Esophagus squamous epithelium (tissue), 5 donors: ENCODE measurements at places on chromosomes 1 and 21. TPM values are rescaled to one million over a fixed set of nuclear protein-coding genes. Genes with fewer than 3 reads are reported as not detected.
A peak's percentile ranks its signal among the peaks of the same experiment; 100 is the strongest.

DNA sequence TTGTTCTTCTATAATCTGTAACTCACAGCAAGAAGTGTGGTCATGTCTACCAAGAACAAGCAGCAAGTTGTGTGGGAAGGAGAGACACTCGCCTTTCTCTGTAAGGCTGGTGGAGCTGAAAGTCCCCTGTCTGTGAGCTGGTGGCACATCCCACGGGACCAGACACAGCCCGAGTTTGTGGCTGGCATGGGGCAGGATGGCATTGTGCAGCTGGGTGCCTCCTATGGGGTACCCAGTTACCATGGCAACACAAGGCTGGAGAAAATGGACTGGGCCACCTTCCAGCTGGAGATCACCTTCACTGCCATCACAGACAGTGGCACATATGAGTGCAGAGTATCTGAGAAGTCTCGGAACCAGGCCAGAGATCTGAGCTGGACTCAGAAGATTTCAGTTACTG lies 15.5 kb downstream of the CD101 start:
- H3K4me3 ChIP-seq: no peak overlapping the region
- H3K27me3 ChIP-seq: no peaks in the 10 kb centered on the region
- no peaks in the 10 kb centered on the region for H3K36me3 ChIP-seq
- no peak for DNase-seq
- no peak overlapping the region for H3K27ac ChIP-seq
- H3K4me1 ChIP-seq: peaks cover 18% of the 10 kb centered on the region

GRCh38 chr1:224359207-224359606 lies 2.5 kb downstream of the CNIH4 start:
- no peak for DNase-seq
- no peaks in the 10 kb centered on the region for H3K27me3 ChIP-seq
- no peak overlapping the region for H3K4me3 ChIP-seq
- H3K27ac ChIP-seq: no peak overlapping the region
- peaks cover 20% of the 10 kb centered on the region for H3K4me1 ChIP-seq

DNA sequence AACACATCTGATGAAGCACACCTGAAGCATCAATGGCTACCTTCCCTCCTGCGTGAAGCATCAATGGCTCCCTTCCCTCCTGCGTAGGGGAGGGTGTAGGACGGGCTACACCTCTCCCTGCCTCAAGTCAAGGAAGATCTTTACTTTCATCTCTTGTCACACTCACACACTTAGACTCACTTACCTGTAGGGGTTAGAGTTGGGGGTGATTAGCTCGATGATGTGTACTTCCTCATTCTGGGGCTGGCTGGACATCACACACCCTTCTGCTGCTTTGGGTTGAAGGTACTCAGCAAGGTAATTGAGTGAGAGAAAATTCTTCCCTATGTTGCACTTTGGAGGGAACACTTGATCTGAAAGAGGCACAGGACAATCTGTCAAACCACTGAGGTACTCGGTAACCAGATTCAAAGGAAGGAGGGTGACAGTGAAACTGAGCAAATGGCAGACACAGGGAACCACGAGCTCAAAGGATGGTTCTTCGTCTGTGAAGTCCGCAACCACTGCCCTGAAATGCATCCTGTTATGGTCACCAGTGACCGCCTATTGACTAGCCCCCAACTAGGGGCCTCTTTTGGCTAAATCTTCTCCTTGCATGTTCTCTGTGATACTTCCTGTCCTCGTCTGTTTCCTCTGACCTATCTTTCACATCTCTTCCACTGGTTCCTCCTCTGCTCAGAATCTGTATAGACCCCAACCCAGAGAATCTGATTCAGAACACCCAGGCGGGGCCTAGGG lies 156.2 kb downstream of the TGFBR3 start:
- H3K4me3 ChIP-seq: no peak overlapping the region
- no peak for DNase-seq
- no peaks in the 10 kb centered on the region for H3K36me3 ChIP-seq
- peak overlapping the region; percentile 83 for H3K27ac ChIP-seq
- peaks cover 73% of the 10 kb centered on the region for H3K4me1 ChIP-seq

GRCh38 chr1:227518876-227519275 lies 44.5 kb upstream of the ZNF678 start:
- no peaks in the 10 kb centered on the region for H3K36me3 ChIP-seq
- H3K27ac ChIP-seq: no peak overlapping the region
- H3K27me3 ChIP-seq: no peaks in the 10 kb centered on the region
- H3K4me1 ChIP-seq: no peaks in the 10 kb centered on the region
- H3K4me3 ChIP-seq: no peak overlapping the region
- DNase-seq: no peak

DNA sequence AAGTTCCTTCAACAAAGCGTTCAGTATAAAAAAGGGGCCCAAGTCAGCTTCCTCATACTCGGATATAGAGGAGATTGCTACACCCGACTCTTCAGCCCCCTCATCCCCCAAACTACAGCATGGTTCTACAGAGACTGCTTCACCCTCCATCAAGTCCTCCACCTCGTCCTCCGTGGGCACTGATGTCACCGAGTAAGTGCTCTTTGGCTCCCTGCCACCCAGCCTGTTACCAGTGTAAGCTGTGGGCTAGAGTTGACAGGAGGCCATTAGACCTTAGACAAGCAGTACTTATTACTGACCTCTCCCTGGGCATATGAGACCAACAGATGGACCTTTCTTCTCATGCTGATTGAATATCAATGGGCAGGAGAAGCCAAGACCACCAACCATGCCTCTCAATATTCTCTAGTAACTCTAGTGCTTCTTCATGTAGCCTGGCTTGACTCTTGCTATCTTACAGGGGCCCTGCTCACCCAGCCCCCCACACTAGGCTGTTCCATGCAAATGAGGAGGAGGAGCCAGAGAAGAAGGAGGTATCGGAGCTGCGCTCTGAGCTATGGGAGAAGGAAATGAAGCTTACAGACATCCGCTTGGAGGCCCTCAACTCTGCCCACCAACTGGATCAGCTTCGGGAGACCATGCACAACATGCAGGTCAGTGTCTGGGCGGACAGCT lies 20.9 kb upstream of the IPO9 start:
- H3K27ac ChIP-seq: no peak overlapping the region
- H3K4me1 ChIP-seq: no peaks in the 10 kb centered on the region
- DNase-seq: no peak

DNA sequence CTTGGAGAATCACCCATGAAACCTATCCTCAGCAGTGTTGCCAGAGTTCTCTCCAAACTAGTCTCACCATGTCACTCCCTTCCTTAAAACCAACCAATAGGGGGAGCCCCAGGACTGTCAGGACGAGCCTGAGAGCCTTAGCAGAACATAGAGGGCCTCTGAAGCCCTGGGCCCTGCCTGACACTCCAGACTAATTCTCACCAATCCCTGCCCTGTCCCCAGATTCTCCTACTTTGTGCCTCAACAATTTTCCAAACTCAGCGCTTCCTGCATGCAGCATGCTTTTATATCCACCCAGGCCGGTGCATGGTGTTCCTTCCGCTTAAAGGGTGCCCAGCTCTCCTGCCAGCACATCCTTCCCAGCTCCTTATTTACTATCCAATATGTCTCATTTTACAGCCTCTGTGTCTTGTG lies 42.7 kb downstream of the HSD3B1 start:
- H3K27ac ChIP-seq: no peak overlapping the region
- no peak for DNase-seq
- no peaks in the 10 kb centered on the region for H3K27me3 ChIP-seq
- H3K36me3 ChIP-seq: no peaks in the 10 kb centered on the region
- H3K4me3 ChIP-seq: no peak overlapping the region
- no peaks in the 10 kb centered on the region for H3K4me1 ChIP-seq

The CDK11B gene
- 17.2 TPM for total RNA-seq

The MSH4 gene
- total RNA-seq: 0.38 TPM
